ENCODE measurements at places on chromosomes 12 and 14. TPM values are rescaled to one million over a fixed set of nuclear protein-coding genes. Genes with fewer than 3 reads are reported as not detected.
A peak's percentile ranks its signal among the peaks of the same experiment; 100 is the strongest.

GRCh38 chr14:39467889-39468524 is 35.8 kb upstream of the FBXO33 start:
- H3K4me1 ChIP-seq = no peaks in the 10 kb centered on the region
- DNase-seq = no peak
- H3K27ac ChIP-seq = no peak overlapping the region

DNA sequence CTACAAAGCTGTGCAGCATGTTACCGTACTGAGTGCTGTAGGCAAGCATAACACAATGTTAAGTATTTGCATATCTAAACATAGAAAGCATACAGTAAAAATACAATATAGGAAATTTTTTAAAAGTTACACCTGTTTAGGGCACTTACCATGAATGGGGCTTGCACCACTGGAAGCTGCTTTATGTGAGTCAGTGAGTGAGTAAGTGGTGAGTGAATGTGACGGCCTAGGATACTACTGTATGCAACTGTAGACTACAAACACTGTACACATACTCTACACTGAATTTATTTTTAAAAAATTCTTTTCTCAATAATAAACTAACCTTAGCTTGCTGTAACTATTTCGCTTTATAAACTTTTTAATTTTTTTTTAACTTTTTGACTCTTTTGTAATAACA is 82.1 kb upstream of the FSCB start:
- H3K4me1 ChIP-seq = no peaks in the 10 kb centered on the region
- H3K27ac ChIP-seq = no peak overlapping the region
- no peaks in the 10 kb centered on the region for H3K27me3 ChIP-seq
- H3K36me3 ChIP-seq = no peaks in the 10 kb centered on the region
- no peak for DNase-seq

DNA sequence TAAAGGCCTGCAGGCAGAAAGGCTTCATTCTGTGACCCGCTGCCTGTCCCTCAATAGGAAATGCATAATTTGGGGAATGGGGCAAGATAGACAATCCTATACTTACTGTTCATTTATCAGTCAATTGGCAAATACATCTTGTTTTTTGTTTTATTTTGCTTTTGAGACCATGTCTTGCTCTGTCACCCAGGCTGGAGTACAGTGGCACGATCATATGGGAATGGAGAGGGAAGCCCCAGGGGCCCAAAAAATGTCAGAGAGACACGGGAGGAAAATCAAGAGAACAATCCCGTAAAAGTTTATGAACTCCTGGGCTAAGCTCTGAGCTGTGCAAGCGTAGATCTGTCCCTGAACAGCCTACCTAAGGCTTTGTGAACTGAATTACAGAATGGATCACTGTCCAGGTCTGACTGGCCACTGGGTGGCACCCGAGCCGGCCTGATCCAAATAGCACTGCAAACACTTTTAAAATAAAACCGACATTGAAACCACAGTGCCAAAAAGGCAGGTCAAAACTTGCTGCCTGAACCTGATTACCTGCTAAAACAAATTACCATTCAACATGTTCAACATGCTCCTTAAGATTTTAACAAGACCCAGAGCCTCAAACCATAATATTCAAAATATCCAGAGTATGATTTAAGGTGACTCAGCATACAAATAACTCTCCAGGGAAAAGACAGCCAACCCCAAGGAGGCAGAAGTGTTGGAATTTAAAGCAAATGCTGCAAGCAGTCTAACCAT is 11.8 kb downstream of the COPS7A start:
- peaks cover 25% of the 10 kb centered on the region for H3K36me3 ChIP-seq
- DNase-seq = no peak
- H3K27ac ChIP-seq = no peak overlapping the region
- no peak overlapping the region for H3K4me3 ChIP-seq

DNA sequence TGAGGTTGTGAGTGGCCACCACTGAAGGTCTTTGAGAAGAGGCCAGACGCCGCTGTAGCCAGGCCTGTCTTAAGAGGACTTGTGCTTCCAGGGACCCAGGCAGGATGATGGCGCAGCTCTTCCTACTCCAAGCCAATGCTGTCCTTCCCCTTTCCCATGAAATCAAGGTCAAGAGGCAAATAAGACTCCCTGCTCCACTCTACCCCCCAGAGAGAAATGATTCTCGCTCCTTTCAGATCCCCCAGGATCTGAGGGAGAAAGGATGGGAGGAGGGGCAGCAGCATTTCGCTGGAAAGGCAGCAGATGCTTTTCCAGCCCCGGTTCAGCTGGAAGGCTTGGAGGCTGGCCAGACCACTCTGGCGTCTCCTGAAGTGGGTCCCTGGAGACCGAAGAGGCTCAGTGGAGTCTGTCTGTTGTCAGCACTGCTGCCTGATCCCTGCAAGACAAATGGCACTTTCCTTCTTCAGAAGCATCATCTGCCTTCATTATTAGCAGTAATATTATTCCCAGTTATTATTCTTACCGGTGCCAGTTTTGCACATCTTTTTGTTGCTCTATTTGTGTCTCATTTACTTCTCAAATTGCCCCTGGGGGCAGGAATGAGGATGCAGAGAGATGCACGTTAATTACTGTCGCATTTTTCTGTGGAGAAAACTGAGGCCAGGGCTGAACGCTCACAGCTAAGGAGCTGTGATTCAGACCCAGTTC is 51.4 kb downstream of the C14orf132 start:
- peaks cover 36% of the 10 kb centered on the region for H3K36me3 ChIP-seq
- H3K4me3 ChIP-seq = no peak overlapping the region
- no peak overlapping the region for H3K27ac ChIP-seq

- no peaks in the 10 kb centered on the region for H3K4me1 ChIP-seq
- no peaks in the 10 kb centered on the region for H3K27me3 ChIP-seq
- no peak for DNase-seq
- H3K4me3 ChIP-seq = no peak overlapping the region
- no peak overlapping the region for H3K27ac ChIP-seq
- H3K36me3 ChIP-seq = no peaks in the 10 kb centered on the region
Observed at GRCh38 chr12:120886199-120887018, 17.7 kb downstream of the SPPL3 start.

GRCh38 chr14:100429537-100429936 is 106.4 kb downstream of the SLC25A47 start:
- no peak overlapping the region for H3K27ac ChIP-seq

GRCh38 chr12:24057920-24058476 is 108.5 kb upstream of the SOX5 start:
- no peak for DNase-seq
- H3K4me1 ChIP-seq = peaks cover 6% of the 10 kb centered on the region
- no peak overlapping the region for H3K27ac ChIP-seq
- no peaks in the 10 kb centered on the region for H3K36me3 ChIP-seq

GRCh38 chr14:45970621-45971020 is 681.0 kb downstream of the RPL10L start:
- H3K4me3 ChIP-seq = no peak overlapping the region
- H3K4me1 ChIP-seq = no peaks in the 10 kb centered on the region
- H3K27me3 ChIP-seq = no peaks in the 10 kb centered on the region
- H3K27ac ChIP-seq = no peak overlapping the region

- no peaks in the 10 kb centered on the region for H3K36me3 ChIP-seq
- no peaks in the 10 kb centered on the region for H3K4me1 ChIP-seq
- no peaks in the 10 kb centered on the region for H3K27me3 ChIP-seq
- no peak overlapping the region for H3K27ac ChIP-seq
- H3K4me3 ChIP-seq = no peak overlapping the region
Observed at GRCh38 chr14:105102893-105103292, 37.7 kb upstream of the GPR132 start.

GRCh38 chr12:11882301-11883019 is 188.3 kb upstream of the BCL2L14 start:
- peak overlapping the region; percentile 30 for H3K27ac ChIP-seq
- no peaks in the 10 kb centered on the region for H3K27me3 ChIP-seq
- H3K36me3 ChIP-seq = peaks cover 21% of the 10 kb centered on the region
- H3K4me1 ChIP-seq = peaks cover 17% of the 10 kb centered on the region

DNA sequence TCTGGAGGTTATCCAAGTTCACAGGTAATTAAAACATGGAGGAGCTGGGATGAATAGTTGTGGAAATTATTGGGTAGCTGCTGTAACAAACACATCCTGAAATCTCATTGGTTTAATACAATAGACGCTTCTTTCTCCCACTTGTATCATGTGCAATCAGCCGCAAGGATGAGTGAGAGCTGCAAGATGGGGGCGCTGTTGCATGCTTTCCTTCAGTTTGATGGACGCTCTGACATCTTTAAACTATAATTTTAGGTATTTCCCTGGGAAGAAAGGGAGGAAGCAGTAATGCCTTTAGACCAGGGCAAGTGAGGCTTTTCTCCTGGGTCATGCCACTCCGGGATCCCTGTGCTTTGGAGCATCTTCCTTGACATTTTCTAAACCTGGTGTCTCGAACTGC is 178.7 kb downstream of the PAWR start:
- no peak overlapping the region for H3K4me3 ChIP-seq
- no peak for DNase-seq
- no peaks in the 10 kb centered on the region for H3K36me3 ChIP-seq
- no peaks in the 10 kb centered on the region for H3K27me3 ChIP-seq

DNA sequence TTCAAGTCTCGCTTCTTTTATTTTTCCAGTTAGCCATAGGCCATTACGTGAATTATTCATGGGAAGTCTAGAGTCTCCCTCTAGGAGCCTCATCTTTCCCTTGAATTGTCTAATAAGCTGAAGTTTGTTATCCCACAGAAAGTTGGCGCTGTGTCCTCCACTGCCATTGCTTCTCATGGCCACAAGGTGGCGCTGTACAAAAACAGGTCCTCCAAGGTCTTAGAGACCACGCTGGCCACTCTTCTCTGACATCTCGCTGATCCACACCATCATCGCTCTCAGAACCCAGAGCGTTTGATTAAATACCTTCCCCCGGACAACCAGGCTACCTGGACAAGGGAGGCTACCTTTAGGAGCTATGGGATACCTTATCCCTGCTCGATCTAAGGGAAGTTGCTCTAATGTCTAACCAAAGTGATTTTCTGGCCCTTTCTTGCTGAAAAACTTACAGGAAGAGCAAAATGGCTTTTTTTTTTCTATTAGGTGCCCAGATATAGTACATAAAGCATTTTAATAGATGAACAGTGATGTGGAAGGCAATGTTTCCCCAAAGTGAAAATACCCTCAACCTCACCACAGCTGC is 110.0 kb downstream of the CCDC60 start:
- no peak overlapping the region for H3K4me3 ChIP-seq
- no peaks in the 10 kb centered on the region for H3K4me1 ChIP-seq
- no peaks in the 10 kb centered on the region for H3K36me3 ChIP-seq

DNA sequence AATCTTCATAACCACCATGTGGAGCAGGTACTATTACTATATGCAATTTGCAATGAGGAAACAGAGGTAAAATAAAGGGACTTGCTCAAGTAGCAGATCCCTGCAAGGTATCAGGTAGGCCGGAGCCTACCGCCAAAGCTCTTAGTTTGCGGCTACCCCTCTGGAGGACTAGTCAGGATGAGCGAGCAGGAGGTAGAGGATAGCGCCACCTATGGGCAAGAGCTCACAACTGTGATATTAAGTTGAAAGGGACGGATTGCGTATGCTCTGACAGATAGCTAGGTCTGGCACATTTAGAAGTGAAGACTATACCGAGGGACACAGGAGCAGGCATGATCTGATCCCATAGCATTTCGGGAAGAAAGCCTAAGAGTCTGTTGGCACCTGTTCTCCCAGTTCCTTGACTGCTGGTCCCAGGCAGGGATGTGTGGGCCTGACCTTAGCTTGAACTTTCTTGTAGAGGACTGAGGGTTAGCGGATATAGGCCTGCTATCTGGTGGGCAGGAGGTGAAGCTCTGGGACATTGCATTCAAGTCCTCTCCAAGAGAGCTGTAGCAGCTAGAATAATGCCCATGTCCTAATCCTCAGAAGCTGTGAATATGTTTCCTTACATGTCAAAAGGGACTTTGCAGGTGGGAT is 48.0 kb downstream of the SLC17A8 start:
- H3K36me3 ChIP-seq = no peaks in the 10 kb centered on the region
- no peak for DNase-seq
- H3K4me3 ChIP-seq = no peak overlapping the region

DNA sequence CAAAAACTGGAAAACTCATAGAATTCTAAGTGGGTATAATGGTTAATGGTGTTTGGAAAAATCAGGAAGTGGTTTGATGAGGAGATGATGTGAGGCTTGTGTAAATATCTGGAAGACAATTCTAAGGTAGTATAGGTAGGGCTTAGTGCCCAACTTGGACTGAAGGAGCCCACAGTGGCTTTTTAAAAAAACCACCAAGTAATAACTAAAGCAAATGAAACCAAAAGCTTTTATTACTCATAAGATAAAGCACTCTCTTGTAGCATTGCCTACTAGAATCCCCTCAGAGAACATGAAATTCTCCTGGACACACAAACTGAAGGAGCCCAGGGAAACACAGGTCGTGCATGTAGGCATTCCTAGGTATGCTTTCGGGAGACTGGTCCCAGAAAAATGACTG is 324.5 kb downstream of the NELL2 start:
- no peaks in the 10 kb centered on the region for H3K4me1 ChIP-seq
- H3K27ac ChIP-seq = no peak overlapping the region

GRCh38 chr12:27123642-27124041 is 41.3 kb upstream of the C12orf71 start:
- H3K27ac ChIP-seq = no peak overlapping the region
- no peaks in the 10 kb centered on the region for H3K27me3 ChIP-seq
- H3K36me3 ChIP-seq = no peaks in the 10 kb centered on the region
- H3K4me3 ChIP-seq = no peak overlapping the region
- peaks cover 16% of the 10 kb centered on the region for H3K4me1 ChIP-seq

DNA sequence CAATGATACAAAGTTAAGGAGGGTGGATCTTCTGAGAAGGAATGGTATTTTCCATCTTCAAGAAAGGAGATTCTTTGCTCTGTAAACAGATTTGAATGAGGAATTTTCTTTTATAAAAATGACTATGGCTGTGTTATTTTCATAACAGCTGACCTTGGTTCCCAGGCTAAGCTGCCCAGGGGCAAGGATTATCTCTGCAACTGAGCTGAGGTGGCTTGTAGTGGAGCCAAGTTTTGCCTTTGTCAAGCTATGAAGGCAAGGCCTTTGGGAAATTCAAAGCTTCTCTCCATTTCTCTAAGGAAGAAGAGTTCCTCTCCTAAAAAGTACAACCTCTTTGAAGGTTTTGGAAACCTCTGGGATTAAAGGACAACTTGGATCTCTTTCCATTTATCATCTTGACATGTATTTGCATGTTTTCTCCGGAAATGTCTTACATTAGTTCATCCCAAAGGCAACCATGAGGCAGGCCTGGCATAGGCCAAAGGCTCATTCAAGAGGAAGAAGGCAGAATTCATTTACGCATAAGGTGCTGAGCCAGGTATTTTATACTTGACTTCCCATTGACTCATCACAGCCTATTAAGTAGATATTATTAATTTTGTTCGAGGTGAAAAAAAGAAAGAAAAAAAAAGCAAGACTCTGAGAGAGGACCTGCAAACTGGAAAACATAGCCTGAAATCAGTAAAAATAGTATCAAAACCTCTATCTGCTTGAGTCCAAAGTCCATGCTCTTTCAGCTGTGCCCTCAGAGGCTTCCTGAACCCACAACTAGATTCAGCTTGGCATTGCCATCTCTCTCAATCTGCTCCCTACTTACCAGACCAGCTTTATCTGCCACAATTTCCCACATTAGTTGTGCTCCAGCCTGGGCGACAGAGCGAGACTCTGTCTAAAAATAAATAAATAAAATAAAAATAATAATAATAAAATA is 24.0 kb upstream of the CKAP4 start:
- DNase-seq = no peak
- H3K27me3 ChIP-seq = no peaks in the 10 kb centered on the region
- no peak overlapping the region for H3K27ac ChIP-seq
- H3K4me3 ChIP-seq = no peak overlapping the region

Gene NFATC4
- total RNA-seq = 58.9 TPM

Gene RFLNA
- total RNA-seq = not detected
